ENCODE measurements at places on chromosomes 1 and 21. TPM values are rescaled to one million over a fixed set of nuclear protein-coding genes. Genes with fewer than 3 reads are reported as not detected.

Gene LHX4
- total RNA-seq: 1.9 TPM

Gene CGN
- total RNA-seq: 23.5 TPM

GRCh38 chr1:174480324-174480723, 32.6 kb downstream of the GPR52 start:
- DNase-seq: no peak

Gene CSF3R
- total RNA-seq: not detected

GRCh38 chr1:239858529-239858928, 233.2 kb upstream of the FMN2 start:
- DNase-seq: peak; percentile 3

Gene USH2A
- total RNA-seq: not detected

DNA sequence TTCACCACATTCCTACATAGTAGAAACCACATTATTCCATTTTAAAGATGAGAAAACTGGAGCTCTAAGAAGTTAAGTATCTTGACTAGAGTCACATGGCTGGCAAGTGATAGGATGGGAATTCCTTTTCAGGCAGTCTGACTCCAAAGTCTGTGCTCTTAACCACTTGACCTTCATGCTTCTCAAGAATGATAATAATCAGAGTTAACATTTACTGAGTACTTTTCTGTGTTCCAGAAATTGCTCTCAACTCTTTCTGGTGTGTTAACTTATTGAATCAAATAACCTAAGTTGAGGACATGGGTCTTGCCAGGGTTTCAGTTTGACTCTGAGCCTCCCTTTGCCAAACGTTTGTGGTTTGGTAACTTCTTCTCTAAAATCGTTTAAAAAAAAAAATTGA, 169.4 kb downstream of the RASAL2 start:
- no peak for DNase-seq

- DNase-seq: peak; percentile 53
These were observed 15.7 kb upstream of the PDXK start for GRCh38 chr21:43703035-43703880.

- no peak for DNase-seq
These were observed 49.3 kb downstream of the LPGAT1 start for GRCh38 chr1:211781260-211781659.

All from HT-29 (cell line).